ENCODE measurements at places on chromosomes 4 and X. TPM values are rescaled to one million over a fixed set of nuclear protein-coding genes. Genes with fewer than 3 reads are reported as not detected.

DNA sequence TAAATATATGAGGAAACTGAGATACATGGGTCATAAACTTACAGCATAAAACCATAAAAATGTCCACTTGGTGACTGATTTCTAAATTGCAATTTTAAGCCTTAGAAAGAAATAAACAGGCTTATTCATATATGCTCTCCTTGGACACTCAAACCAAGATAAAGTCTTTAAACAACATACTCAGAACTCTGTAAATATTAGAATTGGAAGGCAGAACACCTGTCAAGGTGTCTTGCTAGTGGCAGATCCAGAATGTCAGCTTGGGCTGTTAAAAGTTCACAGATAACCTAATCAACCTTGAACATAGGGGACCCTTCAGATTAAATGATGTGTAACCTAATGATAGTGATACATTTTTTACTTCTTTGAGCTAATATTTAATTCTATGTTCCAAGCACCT, 208.1 kb upstream of the ARSJ start:
- DNase-seq: no peak

DNA sequence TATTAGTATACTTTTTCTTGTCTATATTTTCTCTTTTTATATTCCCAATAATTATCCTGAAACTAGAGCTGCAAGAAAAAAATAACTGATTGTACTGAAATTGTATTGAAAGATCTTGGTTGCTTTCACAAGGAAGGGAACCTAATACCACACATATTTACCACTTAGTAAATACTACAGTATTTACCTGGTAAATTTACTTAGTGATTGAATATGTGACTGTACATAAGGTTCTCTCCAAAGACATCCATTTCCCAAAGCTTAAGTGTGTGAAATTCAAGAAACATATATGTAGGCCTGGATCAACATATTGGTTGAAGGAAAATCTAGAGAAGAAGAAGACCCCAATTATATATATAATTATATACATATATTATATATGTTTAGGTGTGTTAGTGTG, 1272.7 kb downstream of the C4orf33 start:
- no peak for DNase-seq

DNA sequence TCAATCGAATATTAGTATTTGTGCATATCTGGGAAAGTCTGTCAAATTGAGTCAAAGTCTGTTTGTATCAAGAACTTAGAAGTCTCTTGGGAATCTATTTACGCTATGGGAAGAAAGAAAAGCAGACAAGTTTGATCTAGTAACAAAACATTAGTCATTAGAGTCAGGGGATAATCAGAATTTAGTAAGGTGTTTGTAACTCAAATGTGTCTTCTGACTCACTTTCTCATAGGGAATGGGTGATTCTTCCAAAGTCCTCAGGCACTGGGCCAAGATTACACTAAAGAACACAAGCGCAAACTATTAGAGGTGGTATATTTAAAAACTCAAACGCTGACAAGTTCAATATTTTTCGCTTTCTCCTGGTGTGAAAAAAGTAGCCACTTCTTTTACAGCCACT, 926.5 kb downstream of the PDHA2 start:
- DNase-seq: no peak

GRCh38 chr4:105162123-105162796, 15.6 kb downstream of the TET2 start:
- DNase-seq: no peak

DNA sequence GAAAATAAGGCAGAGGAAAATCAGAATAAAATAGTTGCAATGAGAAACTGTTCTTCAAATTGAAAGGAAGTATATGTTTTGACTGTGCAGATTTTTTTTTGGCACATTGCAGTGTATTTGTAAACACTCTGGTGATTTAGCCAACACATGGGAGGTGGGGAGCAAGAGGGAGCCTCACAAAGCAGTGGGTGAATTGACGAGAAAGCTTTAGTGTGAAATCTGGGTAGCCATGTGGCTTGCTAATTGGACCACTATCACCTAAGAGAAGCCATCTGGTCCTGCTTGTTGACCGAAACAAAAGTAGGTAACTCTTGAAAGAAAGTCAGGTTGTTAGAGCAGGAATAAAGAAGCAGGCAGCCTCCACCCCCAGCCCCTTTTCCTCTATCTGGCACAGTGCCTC, 10.4 kb downstream of the CLCN5 start:
- DNase-seq: no peak

DNA sequence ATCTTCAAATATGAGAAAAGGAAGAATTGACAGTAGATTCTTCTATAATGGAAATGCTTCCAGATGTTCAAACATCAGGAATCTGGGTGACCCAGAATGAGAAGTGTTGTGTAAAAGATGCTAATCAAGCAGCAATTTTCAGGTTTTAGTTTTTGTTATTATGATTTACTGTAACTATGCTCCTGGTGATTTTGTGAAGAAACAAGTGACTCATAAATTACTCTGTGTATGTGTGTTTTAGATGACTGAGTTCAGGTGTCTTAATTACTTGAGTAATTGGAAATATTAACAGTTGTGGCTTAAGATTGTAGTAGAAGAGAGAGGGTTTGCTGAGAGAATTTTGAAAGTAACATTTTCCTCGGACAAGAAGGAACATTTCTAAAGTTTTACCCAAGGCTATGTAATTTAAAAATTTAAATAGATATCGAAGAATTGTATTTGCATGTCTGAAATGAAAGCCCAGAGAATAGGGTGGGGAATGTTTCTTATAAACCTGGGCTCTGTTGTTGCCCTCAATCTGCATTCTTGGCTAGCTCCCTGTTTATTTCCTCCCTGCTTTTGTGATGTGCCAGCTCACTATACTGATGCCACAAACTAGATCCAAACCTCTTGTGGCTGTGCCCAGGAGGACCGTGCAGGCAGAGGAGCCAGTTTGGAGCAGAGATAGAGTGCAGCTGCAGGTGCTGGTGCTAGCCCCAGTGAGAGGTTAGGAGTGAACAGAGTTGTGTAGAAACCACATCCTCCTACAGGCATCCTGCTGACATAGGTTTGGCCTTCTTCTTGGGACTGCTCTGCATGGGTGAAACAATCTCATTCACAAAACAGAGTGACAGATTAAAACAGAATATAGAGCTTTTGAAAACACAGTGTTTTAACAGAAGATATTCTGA, 25.4 kb upstream of the TNIP3 start:
- no peak for DNase-seq

GRCh38 chrX:147875866-147876596, 35.7 kb upstream of the FMR1 start:
- DNase-seq: no peak

GRCh38 chrX:40457406-40457805, 123.4 kb upstream of the ATP6AP2 start:
- no peak for DNase-seq

Gene KIT
- total RNA-seq: 1.6 TPM

Gene FDCSP
- not detected for total RNA-seq

Gene SLC25A31
- not detected for total RNA-seq

Gene COX7B
- 1,046 TPM for total RNA-seq

Gene EREG
- 0.14 TPM for total RNA-seq
